ENCODE measurements at places on chromosomes 4 and X. TPM values are rescaled to one million over a fixed set of nuclear protein-coding genes. Genes with fewer than 3 reads are reported as not detected.

DNA sequence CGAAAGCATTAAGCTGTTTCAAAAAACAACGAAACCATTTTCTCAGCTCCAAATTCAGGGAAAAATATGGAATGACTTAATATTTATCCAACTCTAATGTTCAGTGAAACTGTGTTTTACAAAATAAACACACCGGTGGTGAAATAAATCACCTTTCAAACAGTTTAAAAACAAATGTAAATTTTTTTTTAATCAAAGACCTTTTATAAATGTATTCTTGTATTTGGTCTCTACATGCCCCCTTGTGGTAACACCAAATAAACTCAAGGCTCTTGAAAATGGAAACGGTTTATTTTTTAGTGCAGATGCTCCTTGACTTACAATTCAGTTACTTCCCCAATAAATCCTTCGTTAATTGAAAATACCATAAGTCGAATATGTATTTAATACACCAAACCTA is 45.8 kb upstream of the ITM2A start:
- peaks cover 9% of the 10 kb centered on the region for H3K27me3 ChIP-seq
- no peaks in the 10 kb centered on the region for H3K36me3 ChIP-seq
- H3K27ac ChIP-seq = no peak overlapping the region
- DNase-seq = no peak
- H3K4me3 ChIP-seq = no peak overlapping the region

DNA sequence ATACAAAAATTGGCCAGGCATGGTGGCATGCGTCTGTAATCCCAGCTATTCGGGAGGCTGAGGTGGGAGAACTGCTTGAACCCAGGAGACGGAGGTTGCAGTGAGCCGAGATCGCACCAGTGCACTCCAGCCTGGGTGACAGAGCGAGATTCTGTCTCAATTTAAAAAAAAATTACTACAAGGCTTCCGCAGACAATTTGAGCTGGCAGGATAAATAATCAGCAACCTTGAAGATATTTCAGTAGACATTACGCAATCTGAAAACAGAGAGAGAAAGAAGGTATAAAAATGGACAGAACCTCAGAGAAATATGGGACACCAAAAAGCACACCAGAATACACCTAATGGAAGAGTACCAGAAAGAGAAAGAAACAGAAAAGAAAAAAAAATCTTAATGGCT is 25.3 kb downstream of the HS6ST2 start:
- no peak overlapping the region for H3K4me3 ChIP-seq
- no peak for DNase-seq

DNA sequence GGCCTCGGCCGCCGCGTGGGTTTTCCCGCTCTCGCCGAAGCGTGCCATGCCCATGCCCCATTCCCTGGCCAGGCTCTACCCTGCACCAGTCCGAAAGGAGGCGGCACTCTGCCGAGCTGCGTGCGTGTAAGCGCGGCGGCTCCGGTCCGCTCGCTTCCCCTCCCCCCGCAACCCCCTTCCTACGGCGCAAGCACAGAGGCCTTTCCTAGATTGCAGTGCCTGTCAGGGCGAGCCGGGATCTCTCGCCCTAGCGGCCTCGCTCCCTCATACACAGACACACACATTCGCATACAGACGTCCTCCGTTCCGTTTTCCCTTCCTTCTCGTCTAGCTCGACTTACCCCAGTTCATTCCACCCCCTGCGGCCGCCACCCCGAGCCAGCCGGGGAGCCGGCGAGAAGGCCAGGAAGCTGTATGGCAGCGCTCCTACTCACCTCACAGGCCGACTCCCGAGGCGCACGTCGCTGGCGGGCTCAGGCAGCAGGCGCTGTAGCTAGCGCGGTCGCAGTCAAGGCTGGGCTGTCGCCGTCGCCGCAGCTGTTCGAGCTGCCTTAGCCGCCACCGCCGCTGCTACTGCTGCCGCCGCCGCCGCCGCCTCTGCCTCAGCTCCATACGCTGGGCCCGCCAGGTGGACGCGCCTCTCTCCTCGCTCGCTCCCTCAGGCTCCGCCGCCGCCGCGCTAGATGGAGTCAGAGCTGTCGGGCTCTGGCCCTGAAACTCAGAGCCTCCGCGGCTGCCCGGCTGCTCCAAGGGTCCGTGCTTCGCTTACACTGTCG is 615 bp downstream of the NEXMIF start:
- H3K27me3 ChIP-seq = no peaks in the 10 kb centered on the region
- peak; percentile 74 for DNase-seq
- H3K4me3 ChIP-seq = peak overlapping the region; percentile 13
- H3K36me3 ChIP-seq = no peaks in the 10 kb centered on the region
- H3K27ac ChIP-seq = peak overlapping the region; percentile 82
- no peaks in the 10 kb centered on the region for H3K4me1 ChIP-seq

DNA sequence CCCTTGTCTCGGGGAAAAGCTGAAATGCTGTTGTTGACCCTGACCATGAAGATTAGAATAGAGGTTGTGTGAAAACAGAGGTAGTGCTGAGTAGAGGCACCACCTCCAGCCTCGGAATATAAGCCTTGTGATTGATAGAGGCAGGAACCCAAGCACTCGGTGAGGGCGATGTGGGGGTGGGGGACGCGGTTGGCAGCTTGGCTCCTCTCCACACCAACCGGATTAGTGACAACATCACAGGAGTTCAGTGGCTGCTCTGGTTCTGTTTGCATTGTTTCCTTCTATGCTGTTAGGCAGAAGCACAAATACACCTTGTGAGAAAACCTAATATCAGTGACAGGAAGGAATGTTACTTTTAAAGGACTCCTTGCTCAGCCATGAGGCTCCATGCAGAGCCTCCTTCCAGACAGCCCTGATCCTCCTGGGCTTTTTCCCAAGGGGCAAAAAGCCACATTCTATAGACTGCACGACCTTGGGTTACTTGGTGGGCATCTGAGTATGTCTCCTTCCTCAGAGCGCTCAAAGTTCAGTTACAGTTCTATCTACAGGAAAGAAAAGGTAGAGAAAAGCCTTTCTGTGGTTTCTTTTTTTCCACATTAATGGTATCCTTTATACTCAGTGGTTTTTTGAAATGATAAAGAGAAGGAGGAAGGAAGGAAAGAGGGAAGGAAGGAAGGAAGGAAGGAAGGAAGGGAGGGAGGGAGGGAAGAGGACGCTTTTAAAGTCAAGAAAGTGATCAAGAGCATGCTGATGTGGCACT is 150.4 kb upstream of the NOCT start:
- DNase-seq = peak; percentile 17
- H3K27ac ChIP-seq = no peak overlapping the region
- H3K4me3 ChIP-seq = no peak overlapping the region

Gene BRS3
- 0.16 TPM for total RNA-seq

Gene IL21
- total RNA-seq = not detected
